CD4-positive, alpha-beta memory T cell (primary cell): ENCODE measurements at places on chromosomes 4 and X. TPM values are rescaled to one million over a fixed set of nuclear protein-coding genes. Genes with fewer than 3 reads are reported as not detected.

Gene CPE
- total RNA-seq: not detected

Gene IL15
- total RNA-seq: 6.1 TPM

Gene ATP1B4
- not detected for total RNA-seq

Gene DDX60
- total RNA-seq: 33.1 TPM

Gene DDIT4L
- total RNA-seq: not detected
